ENCODE measurements at places on chromosomes 1 and 21.

- no peak for DNase-seq
Measured at GRCh38 chr1:7250176-7250575, 464.9 kb downstream of the CAMTA1 start.

GRCh38 chr1:17162941-17163340 lies 42.0 kb upstream of the PADI1 start:
- DNase-seq, result no peak

DNA sequence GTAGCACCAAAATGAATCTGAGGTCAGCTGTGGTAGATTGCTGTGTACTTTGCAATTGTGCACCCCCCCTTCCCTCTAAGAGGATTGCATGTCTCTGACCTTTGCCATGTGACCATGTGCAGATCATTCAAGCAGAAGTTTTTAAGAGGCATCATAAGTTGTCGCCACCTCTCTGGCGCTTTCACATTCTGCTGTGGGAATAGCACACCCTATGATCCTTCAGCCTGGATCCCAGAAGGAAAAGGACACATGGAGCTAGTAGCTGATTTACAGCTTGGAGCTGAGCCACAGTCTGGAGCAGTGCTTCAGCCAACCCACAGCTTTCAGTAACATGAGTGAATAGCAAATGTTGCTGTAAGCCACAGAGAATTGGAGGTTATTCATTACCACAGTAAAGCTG lies 158.5 kb downstream of the TSEN15 start:
- no peak for DNase-seq

DNA sequence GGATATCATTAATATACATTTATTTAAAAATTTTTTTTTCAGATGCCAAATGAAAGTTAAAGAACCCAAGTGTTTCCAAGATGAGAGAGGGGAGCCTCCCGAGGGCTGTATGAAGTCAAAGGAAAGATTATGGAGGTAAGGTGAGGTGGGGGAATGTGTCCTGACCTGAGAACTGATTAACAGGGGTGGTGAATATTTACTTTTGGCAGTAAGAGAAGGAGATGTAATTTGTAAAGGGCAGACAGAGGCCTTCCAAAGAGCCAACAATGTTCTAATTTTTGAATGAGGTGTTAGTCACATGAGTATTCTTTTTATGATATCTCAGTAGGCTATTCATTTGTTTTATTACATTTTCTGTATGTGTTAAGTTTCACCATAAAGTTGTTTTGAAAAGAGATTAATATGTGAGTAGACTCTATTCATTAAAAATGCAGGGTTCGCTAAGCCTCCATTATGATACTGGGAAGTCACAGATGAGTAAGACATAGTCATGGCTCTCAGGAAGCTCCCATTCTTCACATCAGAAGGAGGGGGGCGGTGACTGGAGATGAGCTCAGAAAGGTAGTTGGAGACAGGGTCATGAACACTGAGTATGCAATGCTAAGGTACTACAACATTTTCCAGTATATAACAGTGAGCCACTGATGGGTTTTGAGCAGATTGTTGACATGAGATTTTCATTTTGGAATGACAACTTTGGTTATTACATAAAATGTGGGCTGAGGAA lies 62.4 kb upstream of the TNFSF18 start:
- no peak for DNase-seq

DNA sequence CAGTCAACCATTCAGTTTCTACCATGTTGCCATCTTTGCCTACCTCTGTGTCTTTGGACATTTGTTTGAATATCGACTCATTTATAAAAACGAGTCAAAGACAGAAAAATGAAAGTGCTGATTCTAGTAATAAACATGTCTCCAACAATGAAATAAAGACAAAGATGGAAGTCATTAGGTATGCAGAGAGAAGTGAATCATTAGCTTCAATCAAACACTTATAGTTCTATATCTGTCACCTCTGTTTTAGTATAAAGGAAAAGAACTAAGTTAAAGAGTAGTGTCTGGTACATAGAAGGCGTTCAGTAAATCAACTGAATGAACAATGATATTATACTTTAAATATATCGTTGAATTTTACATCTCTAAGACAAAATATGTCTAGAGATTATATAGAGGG lies 1.7 kb upstream of the TSPAN2 start:
- DNase-seq, result no peak

DNA sequence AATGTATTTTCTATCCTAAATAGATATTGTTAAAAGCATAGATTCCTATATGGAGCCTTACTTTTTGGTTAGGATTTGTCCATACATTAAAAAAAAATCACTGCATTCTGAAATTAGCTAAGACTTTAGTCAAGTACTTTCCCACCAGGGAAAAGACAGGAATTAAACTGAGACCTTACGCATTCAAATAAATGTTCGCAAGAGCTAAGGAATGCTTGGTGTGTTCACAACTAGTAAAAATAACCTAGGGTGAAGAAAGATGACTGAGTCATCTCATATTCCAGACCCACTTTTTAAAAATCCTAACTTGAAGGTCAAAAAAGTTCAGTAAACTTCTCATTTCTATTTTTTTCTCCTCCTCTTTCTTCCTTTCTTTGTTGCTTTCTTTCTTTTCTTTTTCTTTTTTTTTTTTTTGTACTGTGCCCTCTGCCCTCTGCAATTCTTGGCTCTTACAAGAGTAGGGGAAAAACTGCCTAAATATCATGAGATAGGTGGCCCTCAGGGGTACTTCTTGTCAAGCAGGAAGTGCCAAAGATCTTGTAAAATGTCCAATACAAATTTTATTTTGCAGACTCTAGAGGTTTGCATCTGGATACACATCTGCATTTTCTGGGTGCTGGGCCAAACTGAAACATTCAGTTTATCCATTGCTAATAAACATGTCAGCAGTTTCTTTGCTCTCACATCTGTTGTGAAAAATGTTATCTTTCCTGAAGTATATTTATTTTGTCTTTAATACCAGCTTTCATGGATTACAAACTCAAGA lies 121.4 kb upstream of the GORAB start:
- no peak for DNase-seq

DNA sequence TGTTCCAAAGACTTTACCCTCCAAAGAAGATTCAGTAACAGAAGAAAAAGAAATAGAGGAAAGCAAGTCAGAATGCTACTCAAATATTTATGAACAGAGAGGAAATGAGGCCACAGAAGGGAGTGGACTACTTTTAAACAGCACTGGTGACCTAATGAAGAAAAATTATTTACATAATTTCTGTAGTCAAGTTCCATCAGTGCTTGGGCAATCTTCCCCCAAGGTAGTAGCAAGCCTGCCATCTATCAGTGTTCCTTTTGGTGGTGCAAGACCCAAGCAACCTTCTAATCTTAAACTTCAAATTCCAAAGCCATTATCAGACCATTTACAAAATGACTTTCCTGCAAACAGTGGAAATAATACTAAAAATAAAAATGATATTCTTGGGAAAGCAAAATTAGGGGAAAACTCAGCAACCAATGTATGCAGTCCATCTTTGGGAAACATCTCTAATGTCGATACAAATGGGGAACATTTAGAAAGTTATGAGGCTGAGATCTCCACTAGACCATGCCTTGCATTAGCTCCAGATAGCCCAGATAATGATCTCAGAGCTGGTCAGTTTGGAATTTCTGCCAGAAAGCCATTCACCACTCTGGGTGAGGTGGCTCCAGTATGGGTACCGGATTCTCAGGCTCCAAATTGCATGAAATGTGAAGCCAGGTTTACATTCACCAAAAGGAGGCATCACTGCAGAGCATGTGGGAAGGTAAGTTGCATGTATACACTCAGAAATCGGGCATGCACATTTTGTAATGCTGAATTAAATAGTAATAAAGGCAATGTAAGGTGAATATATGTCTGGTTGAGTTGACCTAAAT lies 97.2 kb downstream of the ZFYVE9 start:
- no peak for DNase-seq
